ENCODE measurements at places on chromosomes 6 and 20.

GRCh38 chr20:31472395-31473330 lies 2.3 kb downstream of the DEFB124 start:
- no peak for DNase-seq

DNA sequence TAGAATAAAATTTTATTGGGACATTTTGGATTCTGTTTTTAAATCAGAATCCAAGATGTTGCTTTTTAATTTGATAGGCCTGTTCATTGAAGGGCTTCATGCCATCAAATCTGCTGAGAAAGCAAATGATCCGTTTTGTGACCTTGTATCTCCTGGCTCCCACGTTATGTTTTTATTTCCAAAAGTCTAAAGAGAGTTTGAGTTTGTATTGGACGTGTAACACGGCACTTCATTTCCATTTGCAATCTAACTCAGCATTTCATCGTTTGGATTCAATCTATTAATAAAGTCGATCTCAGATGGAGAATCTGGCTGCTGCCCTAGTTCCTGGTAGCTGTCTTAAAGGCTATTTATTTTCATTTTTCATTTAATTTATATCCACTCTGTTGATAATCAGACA lies 17.0 kb downstream of the KIF25 start:
- DNase-seq = no peak

DNA sequence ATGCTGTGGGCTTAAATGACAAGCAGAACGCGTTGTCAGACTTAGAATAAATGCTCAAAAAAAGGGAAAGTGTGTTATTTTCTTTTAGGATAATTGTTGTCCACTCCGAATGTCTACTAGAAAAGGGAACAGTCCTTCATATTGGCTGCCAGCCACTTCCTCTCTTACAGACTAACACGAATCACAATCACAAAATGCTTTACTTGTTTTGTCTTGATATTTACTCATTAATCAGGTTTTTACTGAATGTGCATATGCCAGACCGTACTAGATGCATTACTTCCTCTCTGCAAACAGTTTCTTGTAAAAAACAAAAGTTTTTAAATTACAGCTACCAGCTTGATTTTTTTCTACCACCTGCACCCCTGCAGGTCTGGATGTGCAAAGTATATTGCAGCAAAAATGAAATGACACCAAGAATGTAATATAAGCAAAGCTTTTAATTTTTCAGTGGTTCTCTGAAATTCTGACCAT lies 821 bp downstream of the DHX35 start:
- DNase-seq = no peak

DNA sequence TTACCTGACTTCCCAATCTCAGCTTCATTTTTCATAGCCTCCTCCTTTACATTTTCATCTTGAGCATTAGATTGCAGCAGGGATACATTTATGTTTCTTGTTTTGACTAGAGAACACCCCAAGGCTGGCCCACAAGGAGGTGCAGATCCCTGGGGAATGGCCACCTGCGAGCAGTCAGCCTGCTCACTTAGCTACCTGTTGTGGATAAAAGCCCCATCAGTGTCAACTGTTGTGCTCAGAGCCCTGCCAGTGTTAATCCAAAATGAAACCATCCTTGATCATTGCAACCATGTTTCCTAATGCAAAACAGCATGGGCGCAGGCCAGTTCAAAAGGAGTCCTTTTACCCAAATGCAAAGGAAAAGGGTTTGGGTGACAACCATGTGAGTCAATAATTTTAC lies 50.8 kb downstream of the CNR1 start:
- no peak for DNase-seq

All from T follicular helper cell (primary cell).